ENCODE measurements at places on chromosomes 16 and 17.

DNA sequence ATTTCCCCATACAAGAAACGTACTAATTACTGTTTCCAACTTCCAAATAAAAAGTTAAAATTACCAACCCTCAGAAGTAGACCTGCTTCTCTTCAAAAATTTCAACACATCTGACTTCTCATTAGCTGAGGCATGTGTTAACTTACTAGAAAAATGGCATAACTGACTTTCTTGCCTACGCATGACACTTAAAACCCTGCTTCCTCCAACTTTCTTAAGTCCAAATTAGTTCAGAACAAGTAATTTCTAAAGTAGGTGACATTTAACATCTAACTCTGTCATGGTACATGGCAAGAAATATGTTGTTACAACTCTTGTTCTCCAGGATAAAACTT lies 6.7 kb downstream of the USP7 start:
- no peak for DNase-seq

- no peak for DNase-seq
Measured at GRCh38 chr17:574061-574460, 140.6 kb downstream of the VPS53 start.

DNA sequence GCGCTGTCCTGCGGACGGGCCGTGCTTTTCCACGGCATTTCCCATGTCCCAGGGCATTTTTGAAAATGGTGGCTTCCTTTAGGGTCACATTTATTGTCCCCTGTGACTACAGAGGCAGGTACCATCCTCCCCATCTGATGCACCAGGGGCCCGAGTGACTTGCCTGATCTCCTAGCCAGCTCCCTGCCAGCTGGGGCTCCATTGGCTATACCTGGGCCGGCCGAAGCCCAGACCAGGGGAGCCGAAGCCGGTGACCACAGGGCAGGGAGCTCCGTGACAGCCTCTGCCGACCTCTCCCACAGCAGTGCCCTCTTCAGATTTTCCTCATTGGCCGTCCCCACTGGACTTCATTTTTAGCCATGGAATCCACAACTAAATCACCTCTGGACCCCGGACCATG lies 170.6 kb downstream of the RBFOX3 start:
- DNase-seq = no peak

- DNase-seq = no peak
Measured at GRCh38 chr16:69201787-69202186, 14.8 kb downstream of the SNTB2 start.

DNA sequence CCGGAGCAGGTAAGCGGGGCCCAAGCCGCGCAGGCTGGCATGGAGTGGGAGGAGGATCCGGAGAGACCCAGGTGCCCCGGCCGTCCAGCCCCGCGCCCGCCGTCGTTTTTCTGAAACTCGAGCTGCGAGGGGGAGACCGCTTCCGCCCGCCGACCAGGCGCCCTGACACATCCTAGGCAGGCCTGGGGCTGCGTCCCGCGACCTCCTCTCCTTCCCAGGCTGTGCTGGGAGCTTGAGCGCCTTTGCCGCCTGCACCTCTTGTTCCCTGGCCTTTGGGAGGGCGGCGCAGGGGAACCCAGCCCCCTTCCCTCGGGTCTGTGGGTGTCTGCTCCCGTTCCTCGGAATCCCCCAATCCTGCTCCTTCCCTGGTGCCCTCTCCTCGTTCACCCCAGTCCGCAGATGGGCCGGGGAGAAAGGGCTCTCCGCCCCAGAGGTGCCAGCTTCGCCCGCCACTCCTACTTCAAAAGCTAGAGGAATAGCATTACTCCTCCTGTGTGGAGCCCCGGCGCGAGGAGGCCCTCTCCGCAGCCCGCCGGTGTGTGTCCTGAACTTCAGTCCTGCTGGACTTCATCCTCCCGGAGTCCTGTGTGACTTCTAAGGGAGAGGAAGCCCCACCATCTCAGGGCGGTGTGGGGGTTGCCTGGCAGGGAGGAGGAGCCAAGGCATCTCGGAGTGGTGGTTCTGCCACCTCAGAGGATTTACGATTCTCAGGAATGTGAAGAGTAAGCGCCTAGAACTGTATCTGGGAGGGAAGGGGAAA lies 1.0 kb downstream of the NHERF1 start:
- DNase-seq = no peak

GRCh38 chr16:65342231-65342866 lies 220.5 kb upstream of the CDH11 start:
- DNase-seq = no peak

DNA sequence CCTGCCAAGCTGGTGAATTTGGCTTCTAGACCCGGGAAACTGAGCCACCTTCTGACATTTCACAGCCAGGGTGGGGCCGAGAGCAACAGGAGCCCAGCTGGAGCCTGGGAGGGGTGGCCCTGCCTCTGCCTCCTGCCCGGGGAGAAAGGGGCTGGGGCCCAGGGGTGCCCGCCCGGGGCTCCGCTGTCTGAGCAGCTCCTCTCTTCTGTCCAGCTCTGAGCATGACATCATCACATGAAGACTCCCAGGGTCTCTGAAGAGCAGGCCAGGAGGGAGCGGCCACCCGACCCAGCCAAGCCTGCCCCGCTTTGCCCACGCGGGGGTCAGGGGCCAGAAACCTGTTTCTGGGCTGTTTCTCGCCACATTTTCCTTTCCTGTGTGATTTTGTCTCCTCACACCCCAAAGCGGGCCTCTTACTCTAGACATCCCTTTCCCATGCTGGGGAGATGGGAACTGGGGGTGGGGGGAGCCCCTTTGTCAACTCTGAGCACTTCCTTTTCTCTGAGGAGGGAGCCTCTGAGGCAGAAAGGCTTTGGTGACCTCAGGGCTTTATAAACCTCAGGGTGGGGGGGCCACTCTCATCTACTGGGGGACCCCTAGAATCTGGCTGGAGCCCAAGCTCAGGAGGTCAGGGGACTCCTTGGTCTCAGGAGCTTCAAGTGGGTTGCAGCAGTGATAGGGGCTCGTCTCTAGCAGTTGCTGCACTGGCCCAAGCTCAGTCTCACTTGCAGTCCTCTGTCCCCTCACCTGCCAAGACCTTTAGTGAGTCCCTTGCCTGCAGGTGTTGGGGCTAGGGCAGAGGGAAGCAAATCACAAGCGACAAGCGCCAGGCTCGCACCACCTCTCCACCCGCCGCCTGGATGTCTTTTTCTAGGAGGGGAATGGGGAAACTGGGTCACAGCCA lies 7.6 kb downstream of the UBALD2 start:
- DNase-seq = no peak

DNA sequence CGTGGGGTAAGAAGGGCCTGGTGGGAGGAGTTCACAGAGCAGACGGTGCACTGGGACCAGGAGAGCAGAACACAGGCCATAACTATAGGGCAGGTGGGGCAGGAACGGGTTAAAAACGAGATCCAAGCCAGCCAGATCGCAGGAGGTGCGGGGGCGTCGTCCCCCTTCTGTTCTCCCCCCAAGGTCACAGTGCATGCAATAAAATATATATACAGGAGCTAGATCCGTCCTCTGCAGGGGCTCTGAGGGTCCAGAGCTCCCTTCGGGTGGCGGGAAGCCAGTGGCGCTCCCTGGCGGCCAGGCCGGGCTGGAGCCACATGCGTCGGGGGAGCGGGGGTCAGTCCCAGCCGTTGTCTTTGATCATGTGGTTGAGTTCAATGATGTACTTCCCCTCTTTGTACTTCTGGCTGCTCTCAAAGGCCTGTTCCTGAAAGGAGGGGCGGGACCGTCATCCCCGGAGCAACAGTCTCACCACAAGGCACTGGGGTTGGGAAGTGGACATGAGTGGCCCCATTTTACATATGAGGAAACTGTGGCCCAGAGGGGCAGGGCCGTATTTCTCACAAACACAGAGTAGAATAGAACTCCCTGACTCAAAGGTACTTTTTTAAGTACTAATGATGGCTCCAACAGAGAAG lies 768 bp upstream of the TBX6 start:
- DNase-seq = peak; percentile 2

- peak; percentile 51 for DNase-seq
Measured at GRCh38 chr16:51607201-51607651, 456.2 kb upstream of the SALL1 start.

DNA sequence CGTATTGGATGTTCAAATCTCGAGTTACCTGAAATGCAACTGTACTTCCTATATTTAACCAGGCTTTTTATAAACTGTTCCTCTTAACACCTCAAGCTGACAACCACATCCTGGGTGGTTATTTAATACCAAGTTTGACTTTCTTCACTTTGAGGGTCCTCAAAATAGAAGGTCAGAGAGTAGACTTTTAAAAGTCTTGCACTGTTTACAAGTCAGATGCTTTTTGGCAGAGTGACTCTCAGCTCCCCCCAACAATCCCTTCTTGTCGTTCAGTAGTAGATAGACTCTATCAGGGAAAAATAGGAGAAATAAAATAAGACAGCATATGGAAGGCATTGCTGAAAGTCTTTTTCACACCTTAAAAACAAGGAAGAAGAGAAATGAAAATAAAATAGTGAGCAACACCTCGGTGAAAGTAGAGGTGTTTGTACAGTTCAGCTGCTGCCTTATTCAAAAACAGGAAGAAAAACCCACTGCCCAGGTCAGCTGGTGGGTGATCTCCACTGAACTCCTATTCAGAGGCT lies 650.4 kb downstream of the WWOX start:
- DNase-seq = no peak

DNA sequence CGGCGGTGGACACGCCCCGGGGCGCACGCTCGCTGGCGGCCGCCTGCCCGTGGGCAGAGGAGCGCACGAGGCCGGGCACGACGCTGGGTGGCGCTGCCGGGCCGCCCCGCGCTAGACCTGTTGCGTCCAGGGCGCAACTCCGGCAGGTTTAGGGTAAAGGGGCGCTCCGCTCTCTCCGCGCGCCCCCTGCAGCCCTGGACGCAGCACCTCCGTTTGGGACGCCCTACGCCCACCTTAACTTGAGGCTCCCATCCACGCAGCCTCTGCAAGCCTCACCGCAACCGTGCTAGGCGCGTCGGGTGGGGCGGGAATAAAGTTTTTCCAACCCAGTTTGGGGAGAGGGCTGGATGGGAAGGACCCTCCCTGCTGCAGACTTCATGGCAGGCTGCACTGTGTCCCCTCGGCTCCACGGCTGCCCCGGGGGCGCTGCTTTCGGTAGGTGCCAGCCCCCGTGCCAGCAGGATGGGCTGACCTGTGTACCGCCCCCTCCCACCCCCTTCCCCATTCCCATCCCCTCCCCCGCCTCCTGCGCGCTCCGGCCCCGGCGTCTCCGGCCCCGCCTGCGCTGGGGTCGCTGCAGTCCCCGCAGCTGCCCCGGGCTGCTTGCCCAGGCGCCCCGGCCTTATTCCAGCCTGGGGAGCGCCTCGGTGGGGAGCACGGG lies at the start of gene SYT17:
Gene SYT17 (plus strand): TSS at position 531 of the 661 bp plus-strand sequence. CDS start 407 bp downstream, outside the sequence.
- DNase-seq = no peak

GRCh38 chr16:57131351-57131970 lies 39.1 kb downstream of the CPNE2 start:
- no peak for DNase-seq

DNA sequence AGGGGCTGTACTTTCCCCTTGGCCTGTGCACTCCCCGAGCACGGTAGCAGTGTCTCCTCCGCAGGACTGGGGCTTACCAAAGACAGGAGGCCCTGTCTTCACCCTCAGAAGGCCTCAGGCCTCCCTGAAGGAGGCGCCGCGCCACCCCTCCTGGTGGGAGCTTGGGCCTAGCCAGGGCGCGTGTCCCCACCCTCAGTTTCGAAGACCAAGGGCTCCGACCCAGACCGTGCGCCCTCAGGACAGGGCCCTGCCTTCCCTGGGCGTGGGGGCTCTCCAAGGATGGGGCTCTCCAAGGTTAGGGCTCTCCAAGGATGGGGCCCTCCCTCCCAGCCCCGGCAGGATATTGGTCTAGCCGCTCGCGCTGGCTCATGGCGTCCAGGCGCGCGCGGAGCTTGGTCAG lies 11.8 kb downstream of the PLCD3 start:
- DNase-seq = no peak

- DNase-seq = no peak
Measured at GRCh38 chr17:15180121-15180561, 85.0 kb downstream of the PMP22 start.

DNA sequence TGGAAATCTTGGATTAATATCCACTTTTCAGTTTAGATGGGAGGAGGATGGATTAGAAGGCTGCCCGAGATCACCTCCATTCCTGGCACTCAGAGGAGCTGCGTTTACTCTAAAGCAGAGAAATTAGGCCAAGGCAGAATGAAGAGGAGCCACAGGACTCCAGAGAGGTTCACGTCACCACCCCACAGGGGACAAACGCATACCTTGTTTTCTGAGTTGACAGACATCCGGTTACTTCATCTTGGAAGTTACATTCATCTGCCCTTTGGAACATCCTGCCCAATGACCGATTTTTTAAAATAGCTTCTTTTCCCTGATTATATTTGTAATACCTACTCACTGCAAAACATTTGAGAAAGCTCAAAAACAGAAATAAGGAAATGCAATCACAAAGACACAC lies 220.0 kb downstream of the SOX9 start:
- no peak for DNase-seq

GRCh38 chr17:81026266-81027036 lies 8.5 kb upstream of the BAIAP2 start:
- DNase-seq = no peak

DNA sequence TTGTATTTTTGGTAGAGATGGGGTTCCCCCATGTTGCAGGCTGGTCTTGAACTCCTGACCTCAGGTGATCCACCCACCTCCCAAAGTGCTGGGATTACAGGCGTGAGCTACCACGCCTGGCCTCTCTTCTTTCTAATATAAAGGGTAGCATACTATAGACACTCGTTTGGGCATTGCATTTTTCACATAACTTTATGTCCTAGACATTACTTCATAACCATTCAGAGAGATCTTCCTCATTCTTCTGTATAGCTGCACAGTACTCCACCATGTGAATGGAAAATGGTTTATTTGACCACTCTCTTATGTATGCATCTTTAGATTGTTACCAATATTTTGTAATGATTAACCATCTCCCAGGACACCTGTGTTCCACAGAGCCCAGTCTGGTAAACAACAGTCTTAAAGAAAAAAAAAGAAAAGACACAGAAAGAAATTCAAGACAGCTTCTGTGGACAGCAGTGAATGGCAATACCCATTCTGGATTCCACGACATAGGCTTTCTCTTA lies 42.1 kb downstream of the TK2 start:
- DNase-seq = no peak

DNA sequence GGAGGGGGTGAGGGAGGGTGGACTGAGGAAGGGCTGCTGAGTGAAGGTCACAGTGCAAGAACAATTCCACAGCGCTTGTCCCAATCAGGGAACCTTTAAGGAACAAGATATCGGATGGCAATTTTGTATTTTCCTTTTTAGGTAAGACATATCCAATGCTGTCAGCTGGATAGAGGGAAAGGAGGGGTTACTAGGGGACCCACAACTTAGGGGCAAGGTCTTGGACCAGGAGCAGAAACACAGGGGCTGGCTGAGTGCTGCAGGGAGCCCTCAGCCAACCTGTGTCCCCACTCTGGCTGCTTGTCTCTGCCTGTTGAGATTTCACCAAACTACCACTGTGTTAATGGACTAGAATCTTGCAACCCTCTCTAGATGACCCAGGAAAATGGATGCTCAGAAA lies 47.6 kb downstream of the AKAP1 start:
- DNase-seq = no peak

GRCh38 chr16:8346294-8346693 lies 244.0 kb downstream of the TMEM114 start:
- no peak for DNase-seq

GRCh38 chr16:48704710-48705109 lies 94.7 kb upstream of the N4BP1 start:
- DNase-seq = no peak

GRCh38 chr16:397736-398332 lies 835 bp downstream of the NME4 start:
- no peak for DNase-seq

GRCh38 chr17:77602883-77603640 lies 355.4 kb upstream of the TNRC6C start:
- DNase-seq = no peak

Data from NCI-H187 treated with DMSO at 0.1 percent for 48 hours (cell line).